Activated CD4-positive, alpha-beta T cell treated with anti-CD3 and anti-CD28 coated beads for 36 hours (primary cell): ENCODE measurements at places on chromosomes 1 and 21. TPM values are rescaled to one million over a fixed set of nuclear protein-coding genes. Genes with fewer than 3 reads are reported as not detected.
A peak's percentile ranks its signal among the peaks of the same experiment; 100 is the strongest.

GRCh38 chr1:20885121-20885520 lies 98.0 kb upstream of the HP1BP3 start:
- DNase-seq, result no peak
- peaks cover 8% of the 10 kb centered on the region for H3K36me3 ChIP-seq
- H3K27ac ChIP-seq, result no peak overlapping the region
- no peak overlapping the region for H3K4me3 ChIP-seq
- H3K27me3 ChIP-seq, result no peaks in the 10 kb centered on the region

- H3K4me3 ChIP-seq, result no peak overlapping the region
- H3K36me3 ChIP-seq, result no peaks in the 10 kb centered on the region
- no peak overlapping the region for H3K27ac ChIP-seq
- no peak for DNase-seq
- H3K4me1 ChIP-seq, result no peaks in the 10 kb centered on the region
Measured at GRCh38 chr1:36872126-36872754, 162.1 kb downstream of the GRIK3 start.

DNA sequence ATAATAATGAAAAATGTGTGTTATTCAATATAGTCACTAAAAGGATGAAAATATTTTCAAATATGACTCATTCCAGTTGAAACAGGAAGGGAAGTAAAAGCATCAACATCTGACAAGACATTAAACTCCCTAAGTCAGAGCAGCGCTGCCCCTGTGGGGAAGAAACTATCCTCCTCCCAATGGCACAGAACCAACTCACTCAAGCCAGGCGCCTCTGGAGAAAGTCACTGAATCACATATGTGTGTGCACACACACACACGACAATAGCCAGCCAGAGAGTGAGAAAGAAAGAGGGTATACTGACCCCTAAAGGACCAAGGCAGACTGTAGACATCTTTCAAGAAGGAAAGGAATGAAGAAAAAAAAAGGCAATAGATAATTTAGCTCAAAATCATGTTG lies 126.9 kb downstream of the SETD4 start:
- H3K27me3 ChIP-seq, result peaks cover 3% of the 10 kb centered on the region
- H3K27ac ChIP-seq, result no peak overlapping the region
- H3K36me3 ChIP-seq, result no peaks in the 10 kb centered on the region
- no peaks in the 10 kb centered on the region for H3K4me1 ChIP-seq
- no peak overlapping the region for H3K4me3 ChIP-seq

DNA sequence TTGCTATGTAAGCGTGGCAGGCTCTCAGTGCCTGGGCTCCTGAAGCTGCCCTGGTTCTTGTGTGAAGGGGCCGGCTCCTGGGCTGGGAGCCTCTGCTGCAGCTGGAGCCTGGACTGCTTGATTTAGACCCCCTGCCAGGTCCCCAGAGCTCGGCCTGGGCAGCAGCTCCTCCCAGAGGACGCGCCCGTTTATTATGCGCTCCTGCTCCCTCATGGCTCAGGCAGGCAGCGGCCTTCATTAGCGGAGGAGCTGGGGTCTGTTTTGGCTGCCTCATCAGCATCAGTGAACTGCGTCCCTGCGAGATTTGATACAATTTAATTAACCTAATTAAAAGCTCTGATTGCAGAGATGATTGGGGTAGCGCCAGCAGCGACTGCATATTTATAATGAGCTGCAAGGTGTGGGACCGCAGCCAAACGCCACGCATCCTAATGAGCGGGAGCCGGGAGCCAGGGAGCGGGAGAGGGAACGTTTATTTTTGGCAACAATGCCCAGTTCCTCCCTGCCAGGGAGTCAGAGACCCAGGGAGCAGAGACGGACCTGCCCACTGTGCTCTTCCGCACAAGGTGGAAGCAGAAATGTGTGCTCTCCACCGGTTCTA lies 16.6 kb downstream of the UTP11 start:
- DNase-seq, result no peak
- peak overlapping the region; percentile 91 for H3K27ac ChIP-seq
- no peaks in the 10 kb centered on the region for H3K27me3 ChIP-seq

GRCh38 chr1:230348386-230349019 lies 77.6 kb downstream of the PGBD5 start:
- H3K27ac ChIP-seq, result no peak overlapping the region
- no peaks in the 10 kb centered on the region for H3K36me3 ChIP-seq
- peaks cover 2% of the 10 kb centered on the region for H3K27me3 ChIP-seq

GRCh38 chr1:240232530-240232929 lies 140.8 kb downstream of the FMN2 start:
- H3K4me1 ChIP-seq, result no peaks in the 10 kb centered on the region
- no peak overlapping the region for H3K27ac ChIP-seq
- no peak overlapping the region for H3K4me3 ChIP-seq
- no peaks in the 10 kb centered on the region for H3K27me3 ChIP-seq

Gene ADAMTS1
- total RNA-seq, result not detected

Gene AGO3
- 23.3 TPM for total RNA-seq

Gene RGS16
- total RNA-seq, result 30.6 TPM
